ENCODE measurements at places on chromosomes 4 and X. TPM values are rescaled to one million over a fixed set of nuclear protein-coding genes. Genes with fewer than 3 reads are reported as not detected.

RNF212 gene
- polyA plus RNA-seq: 1.2 TPM

HTN3 gene
- not detected for polyA plus RNA-seq

PNMA5 gene
- polyA plus RNA-seq: not detected

SSX1 gene
- polyA plus RNA-seq: not detected

BBS7 gene
- 6.8 TPM for polyA plus RNA-seq

RPGR gene
- 4.3 TPM for polyA plus RNA-seq

AR gene
- polyA plus RNA-seq: 0.52 TPM

MAB21L2 gene
- 0.49 TPM for polyA plus RNA-seq

MAOA gene
- 22.9 TPM for polyA plus RNA-seq
